Stimulated activated CD8-positive, alpha-beta memory T cell treated with anti-CD3 and anti-CD28 coated beads, Interleukin-7, amount 100 ng/mL, for 1 hour (primary cell): ENCODE measurements at places on chromosomes 12 and 14.

- no peak for DNase-seq
Observed at GRCh38 chr12:131356485-131357184, 354.3 kb upstream of the SFSWAP start.

- no peak for DNase-seq
Observed at GRCh38 chr14:93073910-93074769, 41.6 kb downstream of the ITPK1 start.

GRCh38 chr12:41465526-41465925, 277.4 kb downstream of the PDZRN4 start:
- DNase-seq, result no peak

DNA sequence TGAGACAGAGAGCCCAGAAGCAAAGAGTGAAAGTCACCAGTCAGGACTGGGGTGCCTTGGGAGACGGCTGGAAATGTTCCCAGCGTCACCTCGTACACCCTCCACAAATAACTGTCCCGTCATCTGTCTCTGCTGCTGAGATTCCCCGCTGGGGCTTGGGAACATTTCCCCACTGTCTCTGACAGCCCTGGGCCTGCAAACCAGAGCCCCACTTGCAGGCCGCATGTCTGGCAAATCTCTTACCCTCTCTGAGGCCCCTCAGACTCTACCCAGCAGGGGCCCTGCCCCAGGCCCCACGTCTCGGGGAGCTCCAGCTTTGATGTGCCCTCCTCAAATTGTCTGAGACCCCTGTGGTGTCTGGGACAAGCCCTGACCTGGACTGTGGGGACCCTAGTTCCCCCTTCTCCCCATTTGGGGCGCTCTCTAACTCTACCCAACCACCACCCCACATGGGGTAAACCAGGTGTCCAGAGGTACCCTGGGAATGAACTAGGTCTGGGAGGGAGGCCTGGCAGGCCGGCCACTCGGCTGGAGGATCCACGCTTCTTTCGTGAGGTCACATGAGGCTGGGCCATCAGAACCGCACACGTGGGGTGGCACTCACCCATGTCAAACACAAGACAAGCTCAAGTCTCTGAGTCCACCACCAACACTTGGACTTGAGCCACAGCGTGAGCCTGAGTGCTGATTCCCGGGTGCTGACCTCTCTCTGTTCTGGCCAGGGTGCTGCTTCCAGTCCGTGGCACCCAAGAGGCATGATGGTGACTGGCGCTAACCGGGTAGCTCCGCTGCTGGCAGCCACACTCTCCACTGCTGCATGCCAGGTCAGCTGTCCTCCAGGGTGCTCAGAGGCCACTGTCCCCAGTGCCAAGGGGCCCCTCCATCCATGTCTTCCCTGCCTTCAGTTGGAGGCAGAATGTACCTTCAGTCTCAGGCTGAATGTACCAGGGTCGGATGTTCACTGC, 59.8 kb downstream of the DIO3 start:
- no peak for DNase-seq

GRCh38 chr12:45498645-45499044, 230.9 kb upstream of the ARID2 start:
- DNase-seq, result no peak

- no peak for DNase-seq
Observed at GRCh38 chr14:102731101-102731870, 46.0 kb upstream of the TRAF3 start.

DNA sequence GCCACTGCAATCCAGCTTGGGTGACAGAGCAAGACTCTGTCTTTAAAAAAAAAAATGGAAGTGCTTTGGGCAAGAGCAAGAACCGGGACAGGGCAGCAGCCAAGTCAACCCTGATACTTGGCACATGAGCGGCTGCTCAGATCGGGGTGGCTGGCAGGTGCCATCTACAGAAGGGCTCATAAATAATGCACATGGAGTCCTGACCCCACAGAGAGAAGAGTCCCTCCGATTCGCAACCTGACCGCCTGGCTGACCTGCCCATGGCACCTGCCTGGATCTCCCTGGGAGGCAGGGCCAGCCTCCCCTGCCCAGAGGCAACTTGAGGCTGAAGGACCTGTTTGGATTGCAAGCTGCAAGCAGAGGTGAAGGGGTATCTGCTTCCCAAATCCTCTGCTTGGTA, 9.6 kb upstream of the TMEM120B start:
- no peak for DNase-seq

DNA sequence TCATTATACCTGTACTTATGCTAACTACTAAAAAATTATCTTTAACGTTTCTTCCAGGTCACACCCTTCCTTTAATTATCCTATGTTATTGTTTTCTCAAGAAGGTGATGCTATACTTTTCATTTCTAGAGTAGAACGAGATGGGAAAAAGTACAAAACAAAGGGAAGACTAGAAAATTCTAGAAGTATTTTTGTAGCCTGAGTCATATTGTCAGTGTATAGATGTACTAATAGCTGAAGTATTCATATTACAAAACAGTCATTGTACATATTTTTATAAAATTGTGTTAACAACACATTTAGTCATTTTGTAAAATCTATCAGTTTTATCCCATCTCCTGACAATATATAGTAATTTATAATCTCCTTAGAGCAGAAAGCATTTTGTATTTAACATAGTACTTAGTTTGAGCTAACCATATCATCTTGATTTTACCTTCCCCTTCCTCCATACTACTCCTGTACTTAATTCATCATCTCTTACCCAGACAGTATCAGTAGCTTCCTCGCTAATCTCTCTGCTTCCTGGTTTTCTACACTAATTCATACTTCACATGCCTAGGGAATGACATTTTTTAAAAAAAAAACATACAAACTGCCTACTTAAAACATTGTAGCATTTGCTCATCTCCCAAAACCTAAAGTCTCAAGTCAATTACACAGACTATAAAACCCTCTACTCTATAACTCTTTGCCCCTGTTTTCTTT, 920.9 kb downstream of the RPS29 start:
- no peak for DNase-seq

DNA sequence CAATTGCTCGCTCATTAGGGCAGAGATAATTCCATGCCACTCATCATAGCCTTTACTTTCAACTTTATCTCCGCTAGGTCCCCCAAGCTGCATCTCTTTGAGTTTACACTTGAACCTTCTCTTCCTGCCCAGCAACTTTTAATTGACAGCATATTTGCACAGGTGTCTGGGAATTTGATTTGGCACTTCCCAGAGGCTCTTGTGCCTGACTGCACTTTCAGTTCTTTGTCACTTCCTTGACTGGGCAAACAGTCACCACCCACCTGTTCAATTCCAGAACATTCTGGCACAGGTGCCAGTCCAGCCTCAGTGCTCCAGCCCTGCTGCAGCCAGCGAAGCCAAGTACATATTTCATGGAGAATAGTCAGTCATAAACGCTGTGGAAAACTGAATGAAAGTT, 110.1 kb upstream of the LRIG3 start:
- DNase-seq, result no peak

DNA sequence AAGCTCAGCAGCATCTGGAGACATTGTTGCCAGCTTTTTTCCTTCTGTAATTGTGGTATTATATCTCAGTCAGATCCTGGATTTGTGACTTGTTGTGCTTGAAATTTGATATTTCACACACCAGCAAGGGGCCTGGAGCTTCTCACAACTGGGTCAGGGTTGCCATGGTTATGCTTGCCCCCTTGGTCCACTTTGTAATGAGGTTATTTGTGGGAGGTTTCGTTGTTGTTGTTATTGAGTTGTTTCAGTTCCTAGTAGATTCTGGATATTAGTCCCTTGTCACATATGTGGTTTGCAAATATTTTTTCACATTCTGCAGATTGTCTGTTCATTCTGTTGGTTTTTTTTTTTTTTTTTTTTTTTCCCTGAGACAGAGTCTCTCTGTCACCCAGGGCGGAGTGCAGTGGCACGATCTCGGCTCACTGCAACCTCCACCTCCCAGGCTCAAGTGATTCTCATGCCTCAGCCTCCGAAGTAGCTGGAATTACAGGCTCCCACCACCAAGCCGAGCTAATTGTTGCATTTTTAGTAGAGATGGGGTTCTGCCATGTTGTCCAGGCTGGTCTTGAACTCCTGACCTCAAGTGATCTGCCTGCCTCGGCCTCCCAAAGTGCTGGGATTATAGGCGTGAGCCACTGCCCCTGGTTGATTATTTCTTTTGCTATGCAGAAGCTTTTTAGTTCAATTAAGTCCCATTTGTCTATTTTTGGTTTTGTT, 80.6 kb upstream of the ETV6 start:
- DNase-seq, result no peak

- DNase-seq, result no peak
Observed at GRCh38 chr12:93043877-93044209, 114.7 kb upstream of the EEA1 start.

GRCh38 chr12:3967556-3968160, 94.5 kb upstream of the PARP11 start:
- DNase-seq, result no peak

DNA sequence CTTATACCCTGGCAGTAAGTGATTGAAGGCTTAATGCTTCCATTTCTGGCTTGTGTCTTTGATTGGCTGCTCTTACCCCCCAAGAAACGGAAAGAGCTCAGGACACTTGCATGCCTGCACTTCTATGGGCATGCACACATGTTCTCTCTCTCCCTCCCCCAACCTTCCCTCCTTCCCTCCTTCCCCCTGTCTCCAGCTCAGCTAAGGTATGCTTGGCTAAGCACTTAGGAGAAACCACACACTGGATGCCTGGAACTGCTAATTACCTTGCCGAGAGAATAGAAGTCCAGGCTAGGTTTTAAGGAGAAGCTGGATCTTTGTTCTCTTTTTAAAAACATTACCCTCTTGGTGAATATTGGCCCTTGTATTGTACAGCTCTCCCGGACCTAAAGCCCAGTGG, 1072.8 kb upstream of the TMEM132C start:
- DNase-seq, result no peak

- no peak for DNase-seq
Observed at GRCh38 chr12:132460571-132460970, 29.4 kb upstream of the FBRSL1 start.

- no peak for DNase-seq
Observed at GRCh38 chr14:98114122-98114895, 1157.7 kb downstream of the BCL11B start.
